ENCODE measurements at places on chromosomes 6 and 20.

DNA sequence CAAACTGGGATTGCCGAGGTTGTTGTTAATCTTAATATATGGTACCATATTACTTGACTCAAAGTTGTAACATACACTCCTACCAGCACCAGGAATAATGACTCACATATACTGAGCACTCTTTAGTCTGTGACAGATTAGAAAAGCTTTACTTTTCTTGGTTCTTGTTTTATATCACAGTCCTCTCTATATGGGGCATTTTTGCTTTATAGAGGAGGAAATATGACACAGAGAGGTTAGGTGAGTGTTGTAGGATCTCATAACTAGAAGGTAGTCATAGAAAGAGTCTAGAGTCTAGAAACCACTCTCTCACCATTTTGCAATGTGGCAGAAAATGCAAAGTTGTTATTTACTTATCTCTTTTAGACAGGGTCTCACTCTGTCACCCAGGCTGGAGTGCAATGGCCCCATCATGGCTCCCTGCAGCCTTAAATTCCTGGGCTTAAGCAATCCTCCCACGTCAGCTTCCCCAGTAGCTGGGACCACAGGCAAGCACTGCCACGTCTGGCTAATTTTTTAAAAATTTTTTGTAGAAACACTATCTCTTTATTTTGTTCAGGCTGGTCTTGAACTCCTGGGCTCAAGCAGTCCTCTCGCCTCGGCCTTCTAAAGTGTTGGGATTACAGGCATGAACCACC, 13.4 kb downstream of the TRIM38 start:
- no peak for DNase-seq

- DNase-seq, result no peak
Observed at GRCh38 chr6:19083801-19084200, 696.7 kb downstream of the RNF144B start.

GRCh38 chr6:167526465-167527368, 201.8 kb downstream of the TTLL2 start:
- no peak for DNase-seq

DNA sequence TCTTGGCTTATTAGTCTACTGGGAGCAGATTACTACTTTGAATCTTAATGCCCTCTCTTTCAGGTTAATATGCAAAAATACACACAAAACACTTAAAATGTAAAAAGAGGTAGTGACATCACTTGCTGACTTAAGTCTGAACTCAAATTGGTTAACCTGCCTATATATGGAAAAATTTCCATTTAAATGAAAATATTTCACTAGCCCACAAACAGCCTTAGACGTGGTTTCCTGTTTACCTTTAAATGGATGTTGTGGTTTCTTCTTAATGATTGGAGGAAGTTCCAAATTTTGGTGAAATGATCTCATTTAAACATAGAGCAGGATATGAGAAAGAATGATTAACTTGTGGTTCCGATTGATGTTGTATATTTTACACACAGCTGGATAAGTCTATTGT, 553.7 kb downstream of the CD109 start:
- DNase-seq, result no peak

DNA sequence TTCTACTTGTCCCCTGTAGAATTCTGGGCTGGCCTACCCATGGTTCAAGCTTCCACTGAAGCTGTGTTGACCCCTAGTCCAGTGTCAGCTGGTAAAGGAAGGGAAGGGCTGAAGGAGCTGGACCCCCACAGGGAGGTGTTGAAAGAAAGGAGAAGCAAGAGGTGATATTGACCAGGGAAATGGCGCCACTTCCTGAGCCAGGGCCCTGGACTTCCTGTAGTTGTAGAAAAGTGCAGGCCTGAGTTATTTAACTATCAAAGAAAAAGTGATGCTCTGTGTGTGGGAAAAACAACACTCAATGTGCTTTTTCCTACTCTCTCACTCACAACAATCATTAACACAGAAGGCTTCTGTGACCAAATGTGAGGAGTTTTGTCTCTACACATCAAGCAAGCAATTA, 60.0 kb upstream of the IER3 start:
- DNase-seq, result no peak

DNA sequence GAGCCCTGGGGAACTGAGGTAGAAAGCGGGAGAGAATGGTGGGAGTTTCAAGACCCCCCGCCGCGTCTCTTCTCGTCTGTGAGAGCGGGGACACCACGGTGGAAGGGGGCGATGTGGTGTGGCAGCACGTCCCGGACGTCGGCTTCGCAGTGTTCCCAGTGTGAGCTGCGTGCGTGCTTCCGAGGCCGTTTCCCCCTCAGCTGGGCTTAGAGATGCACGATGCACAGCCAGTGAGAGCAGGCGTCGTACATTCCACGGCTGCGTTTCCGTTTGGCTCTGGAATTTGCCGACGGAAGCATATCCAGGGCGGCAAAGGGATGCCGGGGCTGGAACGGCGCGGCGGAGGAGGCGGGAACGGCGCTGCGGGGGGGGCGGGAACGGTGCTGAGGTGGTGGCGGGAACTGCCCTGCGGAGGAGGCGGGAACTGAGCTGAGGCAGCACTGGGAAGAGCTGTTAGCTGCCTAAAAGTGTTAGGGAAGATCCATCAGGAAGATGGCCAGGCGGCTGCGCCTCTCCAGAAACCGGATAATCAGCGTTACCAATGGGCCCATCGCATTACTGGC, 37.7 kb downstream of the KIF25 start:
- DNase-seq, result no peak

DNA sequence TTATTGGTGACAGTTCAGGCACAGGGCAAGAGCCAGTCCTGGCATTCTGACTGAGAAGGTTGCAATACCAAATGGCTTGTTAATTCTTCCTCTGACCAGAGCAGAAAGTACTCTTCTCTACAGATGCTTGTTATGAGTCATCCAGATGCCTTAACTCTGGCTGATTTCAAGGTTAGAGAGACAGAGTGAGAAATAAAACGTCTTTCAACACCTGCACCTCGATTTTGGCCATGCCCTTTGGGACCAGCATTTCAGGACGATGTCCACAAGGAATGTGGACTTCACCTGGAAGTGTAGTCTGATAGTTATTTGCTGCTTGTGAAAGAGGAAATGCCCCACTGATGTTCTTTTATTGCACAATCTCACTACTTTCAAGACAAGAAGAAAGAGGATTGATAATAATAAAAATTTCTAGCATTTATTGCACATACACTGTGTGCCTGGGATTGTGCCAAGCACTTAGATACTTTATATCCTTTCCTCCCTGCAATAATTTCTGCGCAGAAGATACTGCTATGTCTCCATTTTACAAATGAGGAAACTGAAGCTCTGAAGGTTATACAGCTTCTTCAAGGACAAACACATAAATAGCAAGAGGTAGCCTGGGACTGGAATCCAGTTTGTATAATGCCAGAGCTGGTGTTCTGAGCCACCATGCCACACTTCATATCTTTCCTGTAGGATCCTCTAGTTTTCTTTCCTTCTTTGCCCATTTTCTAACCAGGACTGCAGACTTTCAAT, 33.5 kb upstream of the MCM3 start:
- DNase-seq, result no peak

- DNase-seq, result no peak
Observed at GRCh38 chr6:139841794-139842215, 467.4 kb upstream of the CITED2 start.

DNA sequence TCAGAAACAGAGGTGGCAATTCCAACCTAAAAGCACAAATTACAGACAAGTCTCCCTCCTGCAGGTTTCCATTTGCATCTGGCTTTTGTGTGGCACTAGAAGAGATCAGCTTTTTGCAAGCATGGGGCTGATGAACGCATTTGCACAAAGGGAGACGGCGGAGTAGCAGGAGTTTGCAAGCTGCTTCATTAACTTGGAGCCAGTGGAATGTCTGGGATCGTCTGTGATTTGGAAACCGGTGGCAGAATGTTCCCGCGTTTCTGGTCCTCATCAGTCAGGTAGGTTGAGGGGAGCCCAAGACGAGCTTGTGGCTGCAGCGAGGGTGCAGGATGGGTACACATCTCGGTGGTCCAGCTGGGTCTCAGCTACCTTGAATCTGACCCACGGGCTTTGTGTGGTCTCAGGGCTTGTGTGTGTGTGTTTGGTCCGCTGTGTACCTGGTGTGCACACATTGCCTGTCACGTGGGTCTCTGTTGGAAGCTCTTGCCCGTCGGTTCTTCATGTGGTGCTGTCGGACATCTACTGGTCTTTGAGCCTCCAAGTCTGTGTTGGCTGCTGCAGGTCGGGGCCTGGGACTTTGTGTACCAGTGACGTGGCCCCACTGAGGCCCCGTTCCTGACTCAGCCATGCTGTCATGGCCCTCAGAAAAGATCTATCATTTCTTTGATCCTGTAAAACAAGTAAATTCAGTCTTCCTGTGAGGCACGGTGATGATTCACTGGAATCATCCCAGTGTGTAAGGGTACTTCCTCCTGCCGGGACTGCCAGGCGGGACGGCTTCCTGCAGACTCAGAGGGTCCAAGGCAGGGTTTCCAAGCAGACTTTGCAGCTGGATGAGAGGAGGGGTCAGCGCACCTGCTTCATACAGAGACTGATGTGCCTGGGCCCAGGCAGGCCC, 12.4 kb upstream of the MYT1 start:
- DNase-seq, result no peak

DNA sequence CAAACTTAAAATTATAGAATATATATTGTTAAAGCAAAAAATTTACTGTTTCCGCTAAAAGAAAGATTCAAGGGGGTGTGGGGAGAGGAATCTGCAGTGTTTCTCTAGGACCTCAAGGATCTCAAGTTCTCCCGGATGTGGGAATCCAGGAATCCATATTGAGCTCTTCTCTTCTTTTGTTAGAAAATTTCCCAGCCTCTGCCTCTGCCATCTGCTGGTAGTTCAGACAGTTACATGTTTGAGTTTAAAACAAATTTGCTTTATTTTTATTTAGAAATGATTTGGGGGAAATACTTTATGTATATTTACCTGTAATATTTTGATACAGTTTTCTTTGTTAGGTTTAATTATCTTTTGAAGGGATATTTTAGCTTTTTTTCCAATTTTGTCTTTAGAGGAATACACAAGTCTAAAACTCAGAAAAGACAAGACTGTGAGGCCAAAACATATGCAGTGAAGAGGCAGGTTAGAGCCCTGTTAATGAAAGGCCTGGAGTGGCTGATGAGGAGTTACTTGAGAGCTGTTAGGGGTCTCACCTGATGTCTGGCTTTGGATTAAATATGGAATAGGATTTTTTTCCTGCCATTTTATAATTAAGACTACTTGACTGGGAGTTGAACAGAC, 268.8 kb downstream of the ARID1B start:
- no peak for DNase-seq

DNA sequence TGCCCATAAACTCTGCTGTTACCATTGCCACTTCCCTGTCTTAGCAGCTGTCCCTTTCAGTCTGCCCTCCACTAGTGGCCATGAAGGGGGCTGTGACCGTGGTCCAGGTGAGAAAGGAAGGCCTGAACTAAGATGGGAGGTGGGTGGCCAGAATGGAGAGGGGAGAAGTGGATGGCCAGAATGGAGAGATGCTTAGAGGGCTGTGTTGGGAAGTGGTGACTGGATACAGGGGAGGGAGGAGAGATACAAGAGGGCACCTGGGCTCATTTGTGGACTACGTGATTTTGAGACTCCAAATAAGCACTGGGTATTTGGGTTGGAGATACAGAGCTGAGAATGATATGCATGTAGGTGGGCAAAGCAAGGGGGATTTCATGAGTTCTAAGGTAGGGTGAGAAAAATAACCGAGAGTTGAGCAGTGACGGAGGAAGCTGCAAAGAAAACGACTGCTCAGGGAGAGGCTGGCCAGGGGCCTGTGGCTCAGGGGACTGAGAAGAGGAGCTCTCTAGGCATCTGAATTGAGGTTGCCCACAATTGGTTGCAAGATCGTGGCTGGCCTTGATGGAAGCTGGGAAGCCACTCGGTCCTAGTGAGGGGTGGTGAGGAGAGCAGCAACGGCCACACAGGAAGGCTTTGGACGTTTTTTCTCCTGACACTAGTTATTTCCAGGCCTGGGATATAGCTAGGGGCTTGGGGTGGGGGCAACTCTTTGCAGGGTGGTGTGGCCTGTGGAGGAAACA, 36.9 kb downstream of the PANK2 start:
- no peak for DNase-seq

GRCh38 chr20:17863209-17863576, 105.4 kb downstream of the SNX5 start:
- no peak for DNase-seq

DNA sequence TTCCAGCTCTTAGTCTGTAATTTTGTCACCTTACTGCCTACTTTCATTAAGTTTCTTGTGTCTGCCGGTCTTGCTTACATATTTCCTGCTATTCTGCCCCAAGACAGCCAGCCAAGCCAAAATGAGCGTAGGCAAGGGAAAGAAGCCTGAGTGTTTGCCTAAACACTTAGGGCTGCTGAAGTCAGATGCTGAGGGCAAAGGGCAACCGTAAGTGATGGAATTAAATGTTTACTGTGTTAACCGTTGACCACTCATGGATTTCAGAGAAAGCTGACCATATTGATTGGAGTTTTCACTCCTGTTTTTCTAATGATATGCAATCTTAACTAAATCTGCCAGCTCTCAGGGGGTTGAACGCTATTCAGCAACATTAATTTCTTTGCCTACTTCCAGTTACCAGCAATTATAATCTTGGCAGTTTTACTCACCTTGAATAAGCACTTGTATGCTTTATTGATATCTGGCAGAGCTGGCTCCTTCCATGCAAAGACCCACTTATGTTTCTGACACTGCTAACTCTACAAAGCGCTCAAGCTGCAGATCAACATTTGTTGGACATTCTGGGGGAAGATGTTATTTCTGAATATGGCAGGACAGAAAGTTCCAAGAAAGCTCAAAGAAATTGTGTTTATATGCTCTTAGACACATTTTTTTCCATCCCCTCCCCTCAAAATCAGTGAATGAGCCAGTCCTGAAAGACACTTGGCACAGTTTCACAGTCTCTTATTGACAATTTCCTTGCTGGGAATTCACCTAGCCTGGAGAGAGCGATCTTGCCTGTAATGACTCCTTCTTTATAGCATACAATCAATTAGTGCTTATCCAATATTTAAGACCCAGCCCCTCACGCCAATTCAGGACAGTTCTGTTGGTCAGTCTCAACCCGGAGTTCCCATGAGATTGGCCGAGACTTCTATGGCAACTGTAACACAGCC, 183.8 kb downstream of the PLCB1 start:
- no peak for DNase-seq

GRCh38 chr6:53623497-53623896, 42.1 kb downstream of the KLHL31 start:
- DNase-seq, result no peak

GRCh38 chr6:43723737-43724295, 36.2 kb upstream of the MRPS18A start:
- DNase-seq, result peak; percentile 77

All from stimulated activated CD4-positive, alpha-beta T cell treated with anti-CD3 and anti-CD28 coated beads, Interleukin-2, amount 100 ng/mL, for 24 hours (primary cell).